Calu3 (cell line): ENCODE measurements at places on chromosomes 7 and 10.

DNA sequence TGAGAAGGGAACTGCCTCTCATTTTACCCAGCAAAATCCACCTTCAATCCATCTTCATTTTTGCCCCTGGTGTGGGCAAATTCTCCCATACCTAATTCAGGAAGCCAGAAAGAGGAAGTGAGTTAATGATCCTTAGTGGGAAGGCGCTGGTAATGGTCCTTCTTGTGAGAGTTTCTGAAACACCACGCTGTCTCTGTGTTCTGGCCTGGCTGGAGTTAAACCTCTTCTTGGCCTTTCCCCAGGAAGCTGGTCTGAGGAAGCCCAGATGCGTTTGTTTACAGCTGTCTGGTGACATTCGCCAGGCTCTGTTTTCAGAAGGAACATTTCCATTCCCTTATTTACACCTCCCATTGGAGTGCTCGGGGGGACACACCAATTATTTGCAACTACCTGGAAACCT lies 24.3 kb downstream of the HTRA1 start:
- DNase-seq = no peak

- DNase-seq = no peak
Measured at GRCh38 chr7:92641921-92642511, 51.8 kb upstream of the FAM133B start.

DNA sequence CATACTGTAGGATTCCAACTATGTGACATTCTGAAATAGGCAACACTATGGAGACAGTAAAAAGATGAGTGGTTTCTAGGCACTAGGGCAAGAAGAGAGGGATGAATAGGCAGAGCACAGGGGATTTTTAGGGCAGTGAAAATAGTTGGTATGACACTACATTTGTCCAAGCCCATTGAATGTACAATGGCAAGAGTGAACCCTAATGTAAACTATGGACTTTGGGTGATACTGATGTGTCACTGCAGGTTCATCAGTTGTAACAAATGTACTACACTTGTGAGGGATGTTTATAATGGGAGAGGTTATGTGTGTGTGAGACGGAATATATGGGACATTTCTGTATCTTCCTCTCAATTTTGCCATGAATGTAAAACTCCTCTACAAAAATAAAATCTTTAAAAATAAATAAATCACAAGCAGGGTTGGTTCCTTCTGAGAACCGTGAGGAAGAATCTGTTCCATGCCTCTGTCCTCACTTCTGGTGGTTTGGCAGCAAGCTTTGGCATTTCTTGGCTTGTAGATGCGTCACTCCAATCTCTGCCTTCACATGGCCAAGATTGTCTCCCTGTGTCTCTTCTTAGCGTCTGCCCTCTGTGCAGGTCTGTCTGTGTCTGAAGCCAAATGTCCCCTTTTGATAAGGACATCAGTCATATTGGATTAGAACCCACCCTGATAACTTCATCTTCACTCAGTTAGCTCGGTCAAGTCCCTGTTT lies 83.1 kb upstream of the AGBL3 start:
- no peak for DNase-seq

- DNase-seq = no peak
Measured at GRCh38 chr10:132497861-132498561, 39.6 kb upstream of the INPP5A start.

DNA sequence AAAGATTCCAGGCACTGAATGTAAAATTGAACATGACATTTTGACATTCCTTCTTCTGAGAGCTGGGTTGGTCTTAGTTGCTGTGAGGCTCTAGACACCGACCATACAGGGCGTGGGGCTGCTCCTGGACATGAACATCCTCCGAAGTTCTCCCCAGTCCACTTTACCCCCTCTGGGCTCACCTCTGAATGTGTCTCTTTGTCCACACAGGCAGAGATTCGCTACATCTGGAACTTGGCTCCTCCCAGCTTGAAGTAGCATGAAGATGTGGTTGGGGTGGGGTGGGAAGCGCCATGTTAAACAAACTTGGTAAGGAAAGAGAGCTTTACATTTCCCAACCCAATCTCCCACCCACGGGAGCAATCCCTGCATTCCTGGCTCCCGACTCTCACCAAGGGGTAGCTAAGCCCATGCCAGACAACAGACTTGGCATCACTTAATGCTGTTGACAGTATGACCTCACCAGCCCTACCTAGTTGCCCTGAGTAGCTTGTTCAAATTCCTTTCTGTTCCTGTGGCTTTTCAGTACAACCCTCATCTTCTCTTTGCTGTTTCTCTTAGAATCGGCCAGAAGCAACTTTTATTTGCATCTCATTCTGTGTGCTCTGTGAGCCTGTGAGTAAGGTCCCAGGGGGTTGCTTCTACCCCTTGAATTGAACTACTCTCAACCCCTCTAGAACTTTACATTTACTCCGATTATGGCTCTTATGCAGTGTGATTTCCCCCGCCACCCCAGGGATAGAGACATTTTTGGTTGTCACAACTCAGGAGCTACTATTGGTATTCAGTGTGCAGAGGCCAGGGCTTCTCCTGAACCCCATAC lies 211.4 kb downstream of the SEC23IP start:
- no peak for DNase-seq
